Aorta (tissue), 5 donors: ENCODE measurements at places on chromosomes 1 and 21. TPM values are rescaled to one million over a fixed set of nuclear protein-coding genes. Genes with fewer than 3 reads are reported as not detected.

The BCL10 gene
- 19.9 TPM for total RNA-seq

The PTGS2 gene
- 17.0 TPM for total RNA-seq

The FCAMR gene
- not detected for total RNA-seq

The FAM151A gene
- total RNA-seq: not detected

The SLC44A3 gene
- total RNA-seq: 7.2 TPM

The LDLRAD1 gene
- total RNA-seq: not detected

The VASH2 gene
- total RNA-seq: 0.29 TPM

The ADORA3 gene
- total RNA-seq: 4.3 TPM

The CFAP74 gene
- not detected for total RNA-seq

The RAB3B gene
- total RNA-seq: 0.03 TPM

The SPEN gene
- total RNA-seq: 102 TPM

The ASCL5 gene
- not detected for total RNA-seq

The USF1 gene
- total RNA-seq: 67.0 TPM

The MEF2D gene
- 82.1 TPM for total RNA-seq

The MECR gene
- total RNA-seq: 22.5 TPM

The FCGR3A gene
- total RNA-seq: 88.2 TPM

The HTR6 gene
- not detected for total RNA-seq
